SJSA1 (cell line): ENCODE measurements at places on chromosomes 16 and 17. TPM values are rescaled to one million over a fixed set of nuclear protein-coding genes. Genes with fewer than 3 reads are reported as not detected.

The GAS2L2 gene
- total RNA-seq, result not detected in 2 replicates

DNA sequence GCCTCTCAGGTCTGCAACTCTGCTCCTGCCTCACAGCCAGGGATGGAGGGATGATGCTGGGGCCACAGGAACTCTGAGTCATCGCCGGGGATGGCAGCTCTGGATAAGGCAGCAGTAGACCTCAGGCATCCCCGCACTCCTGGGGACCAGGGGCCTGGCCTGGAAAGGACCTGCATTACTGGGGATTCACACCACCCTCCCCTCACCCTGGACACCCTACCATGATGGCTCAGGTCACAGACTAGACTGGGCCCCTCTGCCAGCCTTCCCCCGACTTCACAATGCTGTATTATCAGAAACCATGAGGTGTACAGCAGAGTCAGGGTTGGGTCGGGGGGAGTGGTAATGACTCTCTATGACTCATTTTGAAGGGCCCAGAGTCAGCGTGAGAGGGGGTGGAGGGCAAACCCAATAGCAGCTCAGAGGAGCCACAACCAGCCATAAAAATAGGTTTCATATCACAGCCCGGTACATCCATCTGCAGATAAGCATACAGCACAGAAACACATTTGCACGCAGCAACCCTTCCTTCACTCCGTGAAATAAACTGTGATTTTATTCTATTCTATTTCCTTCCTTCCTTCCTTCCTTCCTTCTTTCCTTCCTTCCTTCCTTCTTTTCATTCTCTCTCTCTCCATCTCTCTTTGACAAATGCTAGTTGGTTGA lies 28.8 kb downstream of the DYNLRB2 start:
- no peak for DNase-seq

DNA sequence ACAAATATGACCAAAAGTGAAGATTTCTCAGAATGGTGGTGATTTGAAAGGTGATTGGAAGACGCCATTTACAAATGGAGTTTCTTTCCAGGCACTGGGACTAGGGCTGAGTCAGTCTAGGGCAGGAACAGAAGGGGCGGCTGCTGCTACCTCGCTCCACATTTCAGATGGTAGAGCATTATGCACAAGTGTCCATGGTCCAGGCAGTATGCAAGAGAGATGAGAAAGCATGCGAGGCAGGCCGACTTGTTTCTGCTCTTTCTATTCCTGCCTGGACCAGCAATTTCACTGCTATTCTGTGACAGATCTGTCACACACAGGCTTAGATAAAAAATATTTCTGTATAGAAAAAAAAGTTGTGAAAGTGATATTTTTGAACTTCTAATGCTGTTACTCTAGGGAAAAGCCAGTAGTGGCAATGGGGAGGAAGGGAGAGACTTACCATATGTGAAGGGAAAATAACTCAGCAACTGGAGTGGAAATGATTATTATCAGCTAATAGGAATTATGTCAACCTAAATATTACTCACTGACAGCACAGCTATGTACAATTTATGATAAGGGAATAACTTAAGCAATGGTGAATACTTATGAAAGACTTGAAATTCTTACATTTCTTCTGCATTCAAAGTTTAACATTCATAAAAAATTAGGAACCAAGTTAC lies 134.7 kb upstream of the NETO2 start:
- DNase-seq, result no peak

The LGALS9C gene
- not detected in 2 replicates for total RNA-seq

DNA sequence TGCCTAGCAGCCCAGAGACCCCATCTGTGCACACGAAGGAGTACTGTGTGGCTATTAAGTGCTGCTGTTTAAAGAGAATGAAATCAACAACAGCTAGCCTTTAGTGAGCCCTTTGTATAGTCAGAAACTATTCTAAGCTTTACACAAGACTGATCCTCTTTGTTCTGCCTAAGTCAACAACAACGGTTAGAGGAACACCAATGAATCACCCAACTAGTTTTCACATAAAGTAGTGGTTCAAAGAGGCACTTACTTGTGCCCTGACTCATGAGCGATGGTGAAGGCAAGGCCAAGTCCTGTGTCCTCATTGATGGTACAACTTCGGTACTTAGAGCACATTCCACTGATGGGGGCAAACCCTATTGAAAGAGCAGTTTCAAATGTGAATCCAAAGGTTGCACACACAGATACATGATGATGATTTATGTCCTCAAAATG lies 75.8 kb downstream of the ADAMTS18 start:
- DNase-seq, result peak; percentile 53

GRCh38 chr16:68131813-68132706 lies 46.9 kb downstream of the NFATC3 start:
- no peak for DNase-seq

- no peak for DNase-seq
Measured at GRCh38 chr17:42184713-42185620, at the start of gene HCRT. TSS of gene HCRT (minus strand) at chr17:42185452. CDS start at chr17:42185365, 87 bp downstream.

DNA sequence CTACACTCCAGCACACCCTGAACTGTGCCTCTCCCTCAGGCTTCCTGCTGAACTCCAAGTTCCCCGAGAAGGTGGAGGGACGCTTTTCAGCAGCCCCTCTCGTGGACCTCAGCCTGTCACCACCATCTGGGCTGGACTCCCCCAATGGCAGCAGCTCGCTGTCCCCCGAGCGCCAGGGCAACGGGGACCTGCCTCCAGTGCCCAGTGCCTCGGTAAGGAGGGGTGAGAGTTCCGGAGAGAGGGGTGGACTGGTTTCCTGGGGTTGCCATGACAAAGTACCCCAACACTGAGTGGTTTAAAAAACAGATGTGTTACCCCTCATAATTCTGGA lies 17.4 kb downstream of the GLIS2 start:
- no peak for DNase-seq

The AIPL1 gene
- not detected in 2 replicates for total RNA-seq

DNA sequence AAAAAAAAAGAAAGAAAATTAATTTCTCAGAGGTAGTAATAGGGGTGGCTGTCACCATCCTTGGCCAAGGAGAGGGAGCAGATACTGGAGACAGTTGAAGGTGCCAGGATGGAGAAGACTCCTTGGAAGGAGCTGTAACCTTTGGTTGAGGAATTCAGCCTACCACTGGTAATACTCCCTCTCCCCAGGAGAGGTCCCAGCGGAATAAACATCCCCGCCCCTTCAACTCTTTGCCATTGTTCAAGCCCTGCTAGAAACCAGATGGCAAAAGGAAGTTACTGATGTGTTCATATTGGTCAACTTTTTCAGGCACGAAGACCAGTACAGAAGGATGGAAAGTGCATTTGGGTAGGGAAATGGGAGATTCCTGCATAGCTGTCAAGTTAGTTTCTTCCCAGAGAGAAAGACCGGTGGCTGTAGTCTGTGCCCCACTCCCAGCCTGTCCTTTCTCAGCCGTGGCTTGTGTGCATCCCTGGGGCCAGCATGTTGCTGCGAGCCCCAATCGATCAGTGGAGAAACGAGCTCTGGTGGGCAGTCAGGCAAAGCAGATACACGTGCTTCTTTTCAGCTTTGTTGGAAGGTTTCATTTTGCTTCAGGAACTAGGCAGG lies 612.1 kb downstream of the MAF start:
- DNase-seq, result no peak

The SPATA22 gene
- not detected in 2 replicates for total RNA-seq

The PIRT gene
- total RNA-seq, result not detected in 2 replicates

DNA sequence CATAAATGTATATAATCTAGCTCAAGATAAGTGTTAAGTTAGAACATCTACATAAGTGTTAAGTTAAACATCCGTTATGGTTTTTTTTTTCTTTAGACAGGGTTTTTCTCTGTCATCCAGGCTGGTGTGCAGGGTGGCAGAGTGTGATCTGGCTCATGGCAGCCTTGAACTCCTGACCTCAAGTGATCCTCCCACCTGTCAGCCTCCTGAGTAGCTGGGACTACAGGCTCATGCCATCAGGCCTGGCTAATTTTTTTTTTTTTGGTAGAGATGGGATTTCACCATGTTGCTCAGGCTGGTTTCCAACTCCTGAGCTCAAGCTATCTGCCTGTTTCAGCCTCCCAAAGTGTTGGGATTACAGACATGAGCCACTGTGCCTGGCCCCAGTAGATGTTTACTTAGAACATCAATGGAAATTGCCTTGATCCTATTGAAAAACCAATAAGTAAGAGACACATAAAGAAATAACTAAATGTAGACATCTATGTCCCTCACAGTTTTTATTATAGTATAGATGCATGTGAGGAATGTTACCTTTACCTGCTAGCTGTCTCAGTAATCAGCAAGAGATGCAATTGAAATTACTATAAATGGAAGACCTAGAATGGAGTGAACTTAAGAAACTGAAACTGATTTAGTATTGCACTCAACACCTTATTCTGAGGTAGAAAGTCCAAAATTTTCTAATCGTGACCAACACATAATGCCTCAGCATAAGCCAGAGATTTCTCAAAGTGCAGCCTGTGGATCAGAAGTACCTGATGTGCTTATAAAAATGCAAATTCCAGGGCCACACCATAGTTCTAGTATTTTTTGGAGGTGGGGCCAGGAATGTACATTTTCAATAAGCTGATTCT lies 5.5 kb upstream of the FAM20A start:
- no peak for DNase-seq

DNA sequence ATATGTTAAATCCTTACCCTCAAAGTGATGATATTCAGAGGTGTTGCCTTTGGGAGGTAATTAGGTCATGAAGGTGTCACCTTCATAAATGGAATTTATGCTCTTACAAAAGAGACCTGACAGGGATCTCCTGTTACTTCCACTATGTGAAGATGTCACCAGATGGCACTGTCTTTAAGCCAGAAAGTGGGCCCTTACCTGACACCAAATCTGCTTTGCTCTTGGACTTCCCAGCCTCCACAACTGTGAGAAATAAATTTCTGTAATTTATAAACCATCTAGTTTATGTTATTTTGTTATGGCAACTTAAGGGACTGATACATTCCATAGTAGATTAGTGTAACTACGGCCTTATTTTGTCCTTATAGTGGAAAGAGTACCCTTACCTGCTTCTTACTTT lies 358.3 kb upstream of the SALL1 start:
- DNase-seq, result no peak

DNA sequence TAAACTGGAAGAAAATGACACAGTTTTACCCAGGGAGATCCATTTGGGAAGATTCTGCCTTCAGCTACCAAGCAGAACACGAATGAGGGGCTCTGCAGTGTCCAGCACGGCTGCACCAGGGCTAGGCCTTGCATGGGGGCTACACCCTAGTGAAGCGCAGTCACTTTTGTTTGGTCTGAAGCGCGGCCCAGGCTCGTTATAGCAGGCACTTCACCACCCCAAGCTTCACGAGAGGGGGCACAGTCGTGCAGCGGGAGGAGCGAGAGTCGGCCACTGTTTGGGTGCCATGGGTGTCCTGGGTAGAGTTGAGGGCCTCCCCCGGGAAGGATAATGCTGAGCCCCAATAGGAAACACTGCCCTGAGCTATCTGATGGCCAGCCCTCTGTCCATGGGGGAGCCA lies 21.6 kb upstream of the IL17C start:
- no peak for DNase-seq

GRCh38 chr16:12158428-12158827 lies 181.9 kb downstream of the SNX29 start:
- no peak for DNase-seq

- DNase-seq, result peak; percentile 71
Measured at GRCh38 chr17:47829870-47830269, 1.5 kb downstream of the MRPL10 start.

DNA sequence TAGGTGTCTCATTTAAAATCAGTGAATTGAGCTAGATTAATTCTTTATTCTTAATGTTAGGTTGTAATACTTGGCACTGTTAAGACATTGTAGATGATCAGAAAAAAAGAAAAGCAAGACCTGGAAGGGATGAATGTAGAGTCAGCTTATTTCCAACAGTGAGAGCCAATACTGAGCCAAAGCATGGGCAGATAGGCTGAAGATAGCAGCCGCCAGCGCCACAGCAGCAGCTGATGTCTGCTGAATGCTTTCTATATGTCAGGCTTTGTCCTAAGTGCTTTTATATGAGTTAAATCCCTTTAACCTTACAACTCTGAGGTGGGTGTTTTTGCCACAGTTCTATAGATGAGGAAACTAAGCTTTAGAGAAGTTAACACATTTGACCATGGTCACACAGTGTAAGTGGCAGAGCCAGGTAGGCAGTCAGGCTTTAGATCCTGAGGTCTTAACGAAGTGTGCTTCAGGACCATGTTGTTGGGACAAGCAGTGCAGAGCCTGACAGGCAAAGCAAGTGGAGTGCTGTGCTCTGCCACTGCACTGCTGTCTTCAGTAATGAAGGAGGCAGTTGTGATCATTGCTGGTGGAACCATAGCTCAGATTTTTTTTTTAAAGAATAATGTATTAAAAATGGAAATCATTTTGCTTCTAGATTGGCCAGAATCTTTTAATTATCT lies 25.9 kb downstream of the TNRC6A start:
- no peak for DNase-seq

DNA sequence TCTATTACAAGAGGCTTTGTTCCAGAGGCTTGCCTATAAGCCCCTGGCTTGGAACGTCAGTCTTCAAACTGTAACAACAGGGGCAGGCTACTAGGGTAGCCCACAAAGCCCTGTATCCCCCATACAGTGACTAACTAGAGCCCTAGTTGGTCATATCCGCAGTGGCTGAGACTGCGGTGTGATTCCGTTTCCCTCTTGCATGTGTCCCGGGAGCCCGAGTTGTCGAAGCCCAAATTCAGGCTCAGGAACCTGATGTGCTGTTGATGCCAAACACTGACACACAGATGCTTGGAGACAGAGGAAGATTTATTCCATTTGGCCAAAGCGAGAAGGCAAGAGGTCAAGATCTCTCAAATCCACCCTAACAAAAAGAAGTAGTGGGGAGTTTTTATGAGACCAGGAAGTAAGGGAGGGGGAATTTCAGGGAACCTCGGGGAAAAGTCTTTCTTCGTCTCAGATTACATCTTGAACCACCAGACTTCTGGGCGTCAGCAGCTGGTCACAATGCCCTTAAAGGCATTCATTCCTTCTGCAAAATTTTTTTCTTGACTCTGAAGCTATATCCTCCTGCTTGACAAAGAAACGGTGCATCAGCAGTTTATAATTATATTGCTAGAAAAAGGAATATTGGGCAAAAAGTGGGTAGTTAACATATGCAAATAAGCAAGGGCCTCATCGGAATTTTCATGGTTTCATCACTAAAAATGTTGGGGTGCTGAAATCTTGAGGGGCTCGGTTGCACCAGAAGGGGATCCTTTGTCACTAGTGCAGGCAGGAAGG lies 879 bp downstream of the SLFN5 start:
- DNase-seq, result peak; percentile 59

GRCh38 chr17:14605267-14605599 lies 304.4 kb downstream of the HS3ST3B1 start:
- no peak for DNase-seq

The CMTM2 gene
- 1.6 TPM in 1 of 2 replicates, not detected in the other for total RNA-seq

GRCh38 chr16:86037999-86038925 lies 139.3 kb downstream of the IRF8 start:
- DNase-seq, result no peak

- peak; percentile 71 for DNase-seq
Measured at GRCh38 chr16:15653227-15653626, 3.2 kb downstream of the NDE1 start.

- no peak for DNase-seq
Measured at GRCh38 chr17:66898536-66898935, 63.6 kb downstream of the CACNG5 start.
